CD4-positive, alpha-beta memory T cell (primary cell): ENCODE measurements at places on chromosomes 1 and 21. TPM values are rescaled to one million over a fixed set of nuclear protein-coding genes. Genes with fewer than 3 reads are reported as not detected.

GRCh38 chr1:85585799-85586198 is 5.2 kb downstream of the CCN1 start:
- peaks cover 6% of the 10 kb centered on the region for H3K4me1 ChIP-seq
- no peak for DNase-seq
- H3K27ac ChIP-seq: no peak overlapping the region
- H3K27me3 ChIP-seq: peaks cover 5% of the 10 kb centered on the region
- no peak overlapping the region for H3K4me3 ChIP-seq

- no peaks in the 10 kb centered on the region for H3K36me3 ChIP-seq
- no peaks in the 10 kb centered on the region for H3K4me1 ChIP-seq
- H3K27ac ChIP-seq: no peak overlapping the region
- DNase-seq: no peak
- H3K4me3 ChIP-seq: no peak overlapping the region
Observed at GRCh38 chr1:108716437-108717230, 3.9 kb downstream of the FNDC7 start.

The SLC9C2 gene
- total RNA-seq: not detected

DNA sequence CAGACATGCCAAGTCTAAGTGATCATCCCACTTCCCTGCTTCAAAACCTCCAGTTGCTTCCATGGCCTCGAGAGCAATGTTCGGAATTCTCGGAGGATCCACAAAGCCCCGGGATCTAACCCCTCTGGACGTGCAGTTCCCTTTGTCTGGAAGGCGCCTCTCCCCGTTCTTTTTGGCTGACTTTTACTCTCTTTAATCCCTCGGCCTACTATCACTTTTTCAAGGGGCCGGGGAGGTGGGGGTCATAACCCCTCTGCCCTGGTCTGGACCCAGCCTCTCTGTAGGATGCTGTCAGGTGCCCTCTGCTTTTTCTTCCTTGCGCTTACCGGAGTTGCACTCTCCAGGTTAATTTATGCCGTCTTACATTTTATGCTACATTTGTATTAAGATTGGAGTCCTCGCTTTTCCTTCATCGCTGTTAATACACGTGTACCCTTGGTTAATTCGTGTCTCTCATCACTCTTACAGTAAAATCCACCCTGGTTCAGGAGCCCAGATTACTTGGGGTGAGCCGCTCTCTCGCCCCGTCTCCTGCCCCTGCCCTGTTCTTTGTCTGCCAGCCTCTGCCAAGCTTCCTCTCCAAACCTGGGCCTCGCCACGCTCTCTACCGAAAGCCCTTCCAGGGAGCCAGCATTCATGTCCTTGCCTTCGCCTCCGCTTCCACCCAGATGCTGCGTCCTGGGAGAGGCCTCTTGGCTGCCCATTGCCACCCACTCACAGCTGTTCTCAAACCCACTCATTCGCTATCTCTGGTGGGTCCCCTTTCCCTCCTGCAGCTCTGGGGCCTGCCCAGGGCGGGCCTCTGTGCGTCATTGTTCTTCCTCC is 448.6 kb downstream of the CAMTA1 start:
- no peak overlapping the region for H3K27ac ChIP-seq
- no peak for DNase-seq
- H3K27me3 ChIP-seq: no peaks in the 10 kb centered on the region
- no peak overlapping the region for H3K4me3 ChIP-seq

The C1orf87 gene
- not detected for total RNA-seq

- no peaks in the 10 kb centered on the region for H3K27me3 ChIP-seq
- peaks cover 17% of the 10 kb centered on the region for H3K4me1 ChIP-seq
- H3K36me3 ChIP-seq: no peaks in the 10 kb centered on the region
- no peak overlapping the region for H3K27ac ChIP-seq
Observed at GRCh38 chr1:45503462-45504360, 3.6 kb downstream of the MMACHC start.

- H3K27me3 ChIP-seq: no peaks in the 10 kb centered on the region
- H3K36me3 ChIP-seq: no peaks in the 10 kb centered on the region
- no peak overlapping the region for H3K27ac ChIP-seq
- no peaks in the 10 kb centered on the region for H3K4me1 ChIP-seq
- DNase-seq: no peak
Observed at GRCh38 chr1:183051546-183051945, 28.3 kb downstream of the LAMC1 start.

The KIAA0040 gene
- 28.7 TPM for total RNA-seq

The EVI5 gene
- 0.93 TPM for total RNA-seq

DNA sequence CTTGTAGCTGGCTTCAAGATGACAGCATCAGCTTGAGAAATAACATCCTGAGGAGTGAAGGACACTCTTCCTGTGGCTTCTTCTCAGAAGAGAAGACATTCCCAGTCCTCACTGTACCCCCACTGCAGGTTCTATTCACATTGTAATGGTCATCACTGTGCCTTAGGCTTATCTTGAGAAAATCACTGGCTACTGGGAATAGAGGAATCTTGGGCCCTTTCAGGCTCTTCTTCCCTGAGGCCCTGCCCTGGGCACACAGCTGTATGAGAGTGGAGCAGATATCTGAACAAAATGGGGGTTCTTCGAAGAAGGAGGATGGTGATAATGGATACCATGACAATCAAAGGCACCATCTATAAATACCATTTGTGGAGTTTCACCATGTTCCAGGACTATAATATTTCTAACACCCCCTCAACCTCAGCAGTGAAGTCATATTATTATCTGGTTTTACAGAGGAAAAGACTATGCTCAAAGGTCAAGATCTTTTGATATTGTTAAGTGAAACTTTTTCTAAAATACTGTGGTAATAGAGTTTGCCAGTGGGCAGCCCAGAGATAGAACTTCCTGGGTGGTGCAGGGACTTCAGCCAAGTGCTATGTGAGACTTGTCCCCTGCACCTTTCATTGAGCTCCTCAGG is 143.1 kb upstream of the KCNE2 start:
- no peak for DNase-seq
- H3K27me3 ChIP-seq: no peaks in the 10 kb centered on the region
- H3K27ac ChIP-seq: no peak overlapping the region
- H3K36me3 ChIP-seq: no peaks in the 10 kb centered on the region
- H3K4me3 ChIP-seq: no peak overlapping the region

- H3K4me1 ChIP-seq: no peaks in the 10 kb centered on the region
- no peak overlapping the region for H3K27ac ChIP-seq
- no peak for DNase-seq
- H3K4me3 ChIP-seq: no peak overlapping the region
Observed at GRCh38 chr1:50502147-50502546, 78.9 kb upstream of the DMRTA2 start.

DNA sequence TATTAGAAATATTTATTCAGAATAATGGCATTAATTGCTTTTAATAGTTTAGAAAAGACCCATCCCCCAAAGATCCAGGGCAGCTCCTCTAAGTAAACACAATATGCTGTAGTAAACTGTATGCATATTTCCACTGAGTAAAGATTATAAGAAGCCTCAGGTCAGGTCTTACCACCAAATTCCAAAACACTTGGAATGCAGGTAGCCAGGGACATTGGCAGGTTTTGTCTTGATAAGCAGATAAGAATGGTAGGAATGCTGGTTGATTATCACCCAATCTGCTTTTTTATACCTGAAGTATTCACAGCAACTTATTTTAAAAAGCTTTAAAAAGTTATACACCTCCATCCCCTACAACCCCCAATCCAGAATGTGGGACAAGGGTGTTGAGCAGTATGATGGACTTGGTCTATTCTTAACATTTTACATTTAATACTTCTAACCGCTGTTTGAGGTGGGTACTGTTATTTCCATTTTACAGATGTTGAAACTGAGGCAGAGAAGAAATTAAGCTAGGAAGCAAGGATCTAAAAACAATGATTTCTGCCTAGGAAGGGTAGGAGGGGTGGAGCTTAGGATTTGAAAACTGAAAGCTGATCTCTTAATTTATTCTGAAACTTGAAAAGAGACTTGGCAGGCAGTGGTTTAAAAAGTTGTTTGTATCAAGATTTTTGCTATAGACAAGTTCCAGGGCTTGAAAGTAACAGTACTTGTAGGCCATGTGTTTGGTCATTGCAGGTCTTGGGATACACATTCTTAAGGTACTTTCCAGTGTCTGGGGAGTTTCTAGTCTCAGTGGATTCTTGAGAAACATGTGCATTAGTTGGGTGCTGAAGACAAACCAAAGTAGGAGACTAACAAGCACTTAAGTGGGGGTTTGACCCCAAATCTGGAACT is 15.6 kb upstream of the THEM4 start:
- peaks cover 16% of the 10 kb centered on the region for H3K4me1 ChIP-seq
- H3K27me3 ChIP-seq: no peaks in the 10 kb centered on the region
- H3K4me3 ChIP-seq: no peak overlapping the region
- no peak for DNase-seq

DNA sequence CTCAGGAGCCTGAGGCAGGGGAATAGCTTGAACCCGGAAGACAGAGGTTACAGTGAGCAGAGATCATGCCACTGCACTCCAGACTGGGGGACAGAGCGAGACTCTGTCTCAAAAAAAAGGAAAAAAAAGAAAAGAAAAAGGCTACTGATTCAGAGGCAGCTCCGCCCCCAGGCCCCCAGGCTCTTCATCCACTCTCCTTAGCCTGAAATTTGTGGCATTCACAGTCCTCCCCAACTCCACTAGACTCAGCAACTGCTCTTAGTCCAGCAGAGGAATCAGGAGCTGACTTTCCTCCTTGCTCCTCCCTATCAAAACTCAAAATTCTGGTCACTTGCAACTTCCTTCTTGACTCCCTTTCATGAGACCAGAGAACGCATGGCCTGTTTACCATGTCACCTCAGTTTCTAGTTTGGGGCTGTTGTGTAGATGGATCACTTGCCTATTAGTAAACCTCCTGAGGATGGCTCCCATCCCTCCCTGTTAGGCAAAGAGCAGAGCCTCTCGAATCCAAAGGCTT is 27.1 kb downstream of the PCAT6 start:
- H3K27me3 ChIP-seq: no peaks in the 10 kb centered on the region
- H3K4me1 ChIP-seq: peaks cover 35% of the 10 kb centered on the region
- H3K27ac ChIP-seq: no peak overlapping the region
- no peak for DNase-seq

DNA sequence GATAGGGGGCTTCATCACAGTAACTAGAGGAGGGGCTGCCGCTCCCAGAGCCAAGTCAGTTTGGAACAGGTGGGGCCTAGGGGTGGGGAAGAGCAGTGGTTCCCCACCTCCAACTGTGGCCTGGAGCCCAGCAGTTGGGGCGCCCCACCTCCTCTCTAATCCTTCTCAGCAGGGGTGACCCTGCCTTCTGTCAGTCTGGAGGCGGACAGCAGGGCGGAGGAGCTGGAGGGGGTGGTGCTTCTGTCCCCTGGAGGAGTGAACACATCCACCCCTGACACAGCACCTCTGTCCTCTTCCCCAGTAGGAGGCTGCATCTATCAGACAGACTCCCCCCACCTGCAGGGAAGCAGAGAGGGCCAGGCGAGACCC is 73.8 kb downstream of the MRPL37 start:
- H3K27ac ChIP-seq: no peak overlapping the region
- peaks cover 17% of the 10 kb centered on the region for H3K4me1 ChIP-seq
- no peaks in the 10 kb centered on the region for H3K27me3 ChIP-seq
- H3K4me3 ChIP-seq: no peak overlapping the region

The C1orf56 gene
- 3.5 TPM for total RNA-seq

The TRIM62 gene
- total RNA-seq: 20.0 TPM

GRCh38 chr21:41482301-41482700 is 25.7 kb downstream of the TMPRSS2 start:
- H3K27me3 ChIP-seq: no peaks in the 10 kb centered on the region
- no peaks in the 10 kb centered on the region for H3K36me3 ChIP-seq
- no peak overlapping the region for H3K4me3 ChIP-seq
- no peak for DNase-seq
